LoVo (cell line): ENCODE measurements at places on chromosomes 3 and 15.

DNA sequence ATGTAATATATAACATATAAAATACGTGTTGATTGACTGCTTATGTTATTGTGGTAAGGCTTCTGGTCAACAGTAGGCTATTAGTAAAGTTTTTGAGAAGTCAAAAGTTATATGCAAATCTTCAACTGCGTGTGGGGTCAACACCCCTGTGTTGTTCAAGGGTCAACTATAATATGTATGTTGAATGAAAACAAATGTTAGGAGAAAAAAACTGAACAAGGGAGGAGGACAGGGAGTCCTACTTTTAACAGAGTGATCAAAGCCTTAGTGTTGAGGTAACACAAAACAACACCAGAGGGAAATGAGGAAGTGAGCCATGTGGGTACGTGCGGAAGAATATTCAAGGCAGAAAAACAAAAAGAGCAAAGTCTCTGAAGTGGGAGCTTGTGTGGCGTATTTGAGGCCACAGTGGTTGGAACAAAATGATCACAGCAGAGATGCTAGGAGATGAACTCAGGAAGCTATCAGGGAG lies 62.5 kb downstream of the SFMBT1 start:
- DNase-seq: no peak

DNA sequence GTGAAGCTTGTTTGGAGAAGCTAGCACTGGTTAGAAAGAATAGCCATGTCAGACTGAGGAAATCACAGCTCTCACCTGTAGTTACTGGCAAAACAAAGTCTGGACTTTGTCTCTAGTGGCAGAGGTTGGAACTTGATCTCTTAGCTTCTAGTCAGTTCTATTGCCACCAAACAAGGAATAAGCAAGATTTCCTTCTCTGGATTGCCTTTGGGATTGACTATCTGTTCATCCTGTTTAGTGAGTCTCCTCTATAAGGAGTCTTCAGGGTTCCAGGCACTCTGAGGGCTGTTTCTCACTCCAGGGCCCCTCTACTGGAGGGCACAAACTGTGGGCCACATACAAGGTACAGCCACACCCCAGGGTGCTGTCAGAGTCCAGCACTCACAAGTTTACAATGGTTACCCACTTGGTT lies 426.6 kb upstream of the THBS1 start:
- DNase-seq: peak; percentile 67

DNA sequence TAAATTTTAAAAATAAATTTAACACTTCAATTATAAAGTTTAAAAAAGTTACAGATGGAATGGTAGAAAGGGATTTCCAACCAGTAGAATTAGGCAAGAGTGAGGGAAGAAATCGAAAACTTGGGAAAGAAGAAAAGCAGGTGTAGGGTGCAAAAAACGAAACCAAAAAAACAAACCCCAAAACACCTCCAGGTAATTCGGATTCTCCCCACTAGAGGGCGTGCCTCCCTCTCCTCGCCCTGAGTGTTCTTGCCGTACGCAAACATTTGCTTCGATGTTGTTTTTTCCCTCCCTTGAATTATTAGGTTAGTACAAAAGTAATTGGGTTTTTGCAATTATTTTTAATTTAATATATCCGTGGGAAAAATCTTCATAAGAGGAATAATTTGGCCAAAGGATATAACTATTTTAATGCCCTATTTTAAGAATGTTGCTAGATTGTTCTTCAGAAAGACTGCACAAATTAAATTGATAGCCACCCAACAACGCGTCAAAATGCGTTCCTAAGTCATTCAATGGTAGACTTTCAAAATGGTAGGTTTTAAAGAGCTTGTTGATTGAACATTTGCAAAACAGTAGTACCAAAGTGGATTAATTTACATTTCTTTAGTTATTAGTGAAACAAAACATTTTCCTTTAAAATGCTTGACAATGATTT lies 63.7 kb downstream of the SLC30A4 start:
- peak; percentile 73 for DNase-seq

- no peak for DNase-seq
Measured at GRCh38 chr3:45409369-45409768, 21.0 kb downstream of the LARS2 start.

- DNase-seq: no peak
Measured at GRCh38 chr3:112304611-112305010, 10.6 kb upstream of the SLC9C1 start.

- no peak for DNase-seq
Measured at GRCh38 chr15:69555080-69555479, 102.5 kb downstream of the RPLP1 start.
